SK-N-SH (cell line): ENCODE measurements at places on chromosomes 16 and 17. TPM values are rescaled to one million over a fixed set of nuclear protein-coding genes. Genes with fewer than 3 reads are reported as not detected.

- no peak for DNase-seq
Measured at GRCh38 chr17:39769974-39770587, 32.3 kb downstream of the GRB7 start.

- no peak for DNase-seq
Measured at GRCh38 chr17:42109086-42109485, 3.4 kb downstream of the DHX58 start.

GRCh38 chr16:62955033-62955349 lies 918.8 kb upstream of the CDH8 start:
- DNase-seq: no peak

- DNase-seq: no peak
Measured at GRCh38 chr17:1511290-1511689, 5.1 kb downstream of the INPP5K start.

GRCh38 chr17:28968914-28969295 lies 17.6 kb upstream of the PHF12 start:
- DNase-seq: no peak

DNA sequence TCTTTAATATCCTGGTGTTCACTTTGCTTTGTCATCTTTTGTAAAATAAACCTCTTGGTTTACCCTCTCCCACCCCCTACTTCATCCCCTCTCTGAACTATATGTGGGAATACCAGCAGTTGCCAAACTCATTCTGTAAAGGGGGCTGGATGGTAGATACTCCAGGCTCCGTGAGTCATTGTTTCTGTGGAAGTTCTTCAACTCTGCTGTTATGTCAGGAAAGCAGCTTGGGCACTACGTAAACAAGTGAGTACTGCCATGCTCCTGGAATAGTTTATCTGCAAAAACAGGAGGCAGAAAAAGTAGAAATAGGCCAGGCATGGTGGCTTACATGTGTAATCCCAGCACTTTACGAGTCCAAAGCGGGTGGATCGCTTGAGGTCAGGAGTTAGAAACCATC lies 17.6 kb downstream of the MVP start:
- DNase-seq: no peak

DNA sequence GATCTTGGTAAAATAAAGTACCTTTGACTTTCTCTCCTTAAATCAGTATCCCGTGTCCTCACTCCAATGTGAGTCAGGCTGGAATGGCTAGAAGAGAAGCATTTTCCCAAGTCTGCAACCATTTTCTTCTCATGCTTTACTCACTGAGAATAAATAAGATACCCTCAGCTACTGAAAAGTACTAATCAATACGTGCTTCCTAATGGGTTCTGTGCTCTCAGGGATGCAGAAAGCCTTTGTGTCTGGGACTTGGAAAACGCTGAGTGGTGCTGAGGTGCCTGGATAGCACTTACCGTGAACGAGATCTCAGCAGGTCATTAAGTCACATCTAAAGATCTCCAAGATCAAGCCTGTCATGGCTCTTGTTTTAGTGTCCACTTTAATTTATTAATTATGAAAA lies 672.3 kb upstream of the C16orf82 start:
- no peak for DNase-seq

GRCh38 chr17:65143889-65144604 lies 6.9 kb downstream of the RGS9 start:
- DNase-seq: no peak

- DNase-seq: no peak
Measured at GRCh38 chr17:38558728-38559050, 47.1 kb downstream of the SRCIN1 start.

- DNase-seq: peak; percentile 89
Measured at GRCh38 chr17:80832266-80832676, 159.4 kb upstream of the CHMP6 start.

DNA sequence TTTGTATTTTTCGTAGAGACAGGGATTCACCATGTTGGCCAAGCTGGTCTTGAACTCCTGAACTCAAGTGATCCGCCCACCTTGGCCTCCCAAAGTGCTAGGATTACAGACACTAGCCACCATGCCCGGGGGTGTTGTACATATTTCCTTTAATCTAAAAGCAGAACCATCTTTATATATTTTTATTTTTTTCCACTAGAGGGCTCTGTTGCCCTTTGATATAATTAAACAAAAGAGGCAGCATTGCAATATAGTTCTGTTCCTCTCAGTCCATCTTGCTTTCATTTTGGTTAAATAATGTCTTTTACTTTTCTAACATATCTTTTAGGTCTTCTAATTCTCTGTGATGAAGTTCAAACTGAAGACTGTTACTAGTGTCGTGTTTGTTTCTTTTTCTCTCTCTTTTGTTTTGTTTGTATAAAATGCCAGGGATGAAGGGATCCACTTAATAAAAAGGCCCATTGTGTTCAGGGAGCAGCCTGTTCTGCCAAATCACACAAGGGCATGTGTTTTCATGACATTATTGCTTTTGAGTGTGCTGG lies 23.4 kb downstream of the WWOX start:
- DNase-seq: peak; percentile 56

- DNase-seq: peak; percentile 75
Measured at GRCh38 chr17:1229349-1229899, 40.8 kb upstream of the BHLHA9 start.

- DNase-seq: no peak
Measured at GRCh38 chr16:57635266-57636097, 7.1 kb downstream of the ADGRG1 start.

Gene ALOX12B
- polyA plus RNA-seq: 0.20 TPM in 1 of 2 replicates, not detected in the other

Gene KRTAP3-2
- polyA plus RNA-seq: not detected in 2 replicates

Gene FAM83G
- 6.4 and 6.5 TPM in 2 replicates for polyA plus RNA-seq
